ENCODE measurements at places on chromosomes 3 and 15.

DNA sequence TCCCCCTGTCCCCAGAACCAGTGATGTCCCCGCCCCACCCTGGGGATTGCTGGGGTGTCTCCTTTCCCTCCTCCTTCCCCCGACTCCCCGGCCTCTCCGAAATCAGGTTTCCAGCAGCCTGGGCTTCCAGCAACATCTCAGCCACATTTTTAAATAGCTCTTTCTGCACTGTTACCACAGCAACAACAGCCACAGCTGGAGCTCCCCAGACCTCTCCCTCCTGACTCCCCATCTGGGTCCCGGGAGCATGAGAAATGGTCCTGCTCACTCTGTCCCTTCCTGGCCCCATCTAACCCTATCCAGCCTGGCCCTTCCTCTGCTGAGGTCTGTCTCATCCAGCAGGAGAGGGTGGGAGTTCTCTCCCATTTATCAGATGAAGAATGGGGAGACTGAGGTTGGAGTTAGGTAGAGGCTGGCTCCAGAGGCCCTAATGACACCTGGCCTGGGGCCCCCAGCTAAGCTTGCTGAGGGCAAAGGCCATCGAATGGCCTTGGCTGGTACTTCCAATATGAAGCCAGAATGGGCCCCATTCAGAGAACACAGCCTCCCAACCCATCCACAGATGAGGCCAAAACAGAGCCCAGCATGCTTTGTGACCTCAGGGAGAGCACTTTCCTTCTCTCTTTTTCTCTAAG, 1.5 kb downstream of the CAMK1 start:
- no peak for DNase-seq

DNA sequence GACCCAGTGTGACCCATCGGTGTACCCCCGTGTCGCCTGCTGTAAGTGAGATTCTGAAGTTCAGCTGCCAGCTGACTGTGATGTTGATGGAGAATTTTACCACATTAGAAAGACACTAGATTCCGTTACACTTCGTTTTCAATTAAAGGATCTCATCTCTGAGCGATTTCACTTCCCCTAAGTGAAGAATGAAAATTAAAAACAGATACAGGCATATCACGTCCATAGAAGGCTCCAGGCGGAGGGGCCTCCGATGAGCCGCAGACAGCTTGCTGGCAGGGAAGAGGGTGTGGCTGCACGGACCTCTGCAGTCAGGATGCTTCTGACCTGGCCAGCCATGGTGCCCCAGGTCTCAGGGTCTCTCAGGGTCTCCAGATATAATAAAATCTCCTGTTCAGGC, 6.6 kb upstream of the CPN2 start:
- DNase-seq = no peak

DNA sequence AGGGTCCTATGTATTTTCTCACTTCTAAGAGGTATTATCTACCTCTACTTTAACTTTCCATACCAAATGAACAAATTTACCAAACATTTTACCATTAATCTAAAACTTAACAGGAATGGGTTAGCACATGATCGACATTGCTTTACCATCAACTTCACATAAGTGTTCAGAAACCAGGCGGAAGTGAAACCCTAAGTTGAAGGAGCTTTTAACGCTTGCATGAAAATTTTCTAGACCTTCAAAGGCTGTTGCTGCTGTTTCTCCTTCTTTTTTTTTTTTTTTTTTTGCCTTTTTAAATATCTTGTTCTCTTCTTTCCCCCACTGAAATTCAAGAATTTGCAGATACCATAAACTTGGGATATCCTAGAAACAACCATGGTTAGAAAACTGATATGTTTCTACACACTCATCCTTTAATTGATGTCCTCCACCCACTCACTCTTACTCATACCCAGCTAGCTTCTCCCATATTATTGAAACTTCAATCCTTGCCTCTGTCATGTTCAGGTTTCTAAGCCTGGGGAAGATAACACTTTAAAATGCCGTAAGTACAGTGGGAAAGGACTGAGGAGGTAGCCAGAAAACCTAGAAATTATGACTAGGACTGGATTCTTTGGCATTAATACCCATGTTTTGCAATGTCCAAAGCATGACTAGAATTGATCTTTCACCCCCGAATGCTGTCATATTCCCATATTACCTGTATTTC, 24.7 kb downstream of the MYO5A start:
- DNase-seq = peak; percentile 47

GRCh38 chr15:29141308-29142128, 128.1 kb downstream of the NSMCE3 start:
- no peak for DNase-seq

DNA sequence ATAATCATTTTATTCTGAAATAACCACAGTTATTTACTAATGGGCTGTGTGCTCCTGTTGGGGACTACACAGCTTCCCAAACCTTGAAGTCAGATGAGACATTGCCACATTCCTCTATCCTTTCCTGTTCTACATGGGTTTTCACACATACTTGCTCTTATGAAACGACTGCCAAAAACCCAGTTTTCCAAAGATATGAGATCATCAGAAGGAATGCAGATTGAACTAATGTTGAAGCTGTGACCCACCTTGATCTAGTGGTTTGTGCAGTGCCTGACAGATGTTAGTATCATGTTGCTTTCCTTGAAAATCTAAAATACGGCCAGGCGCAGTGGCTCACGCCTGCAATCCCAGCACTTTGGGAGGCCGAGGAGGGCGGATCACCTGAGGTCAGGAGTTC, 144.6 kb downstream of the VGLL4 start:
- no peak for DNase-seq

- DNase-seq = no peak
These were observed 390.6 kb upstream of the SEMA6D start for GRCh38 chr15:47326410-47327333.

Data from GM13976 (cell line).